ENCODE measurements at places on chromosomes 2 and 18.

DNA sequence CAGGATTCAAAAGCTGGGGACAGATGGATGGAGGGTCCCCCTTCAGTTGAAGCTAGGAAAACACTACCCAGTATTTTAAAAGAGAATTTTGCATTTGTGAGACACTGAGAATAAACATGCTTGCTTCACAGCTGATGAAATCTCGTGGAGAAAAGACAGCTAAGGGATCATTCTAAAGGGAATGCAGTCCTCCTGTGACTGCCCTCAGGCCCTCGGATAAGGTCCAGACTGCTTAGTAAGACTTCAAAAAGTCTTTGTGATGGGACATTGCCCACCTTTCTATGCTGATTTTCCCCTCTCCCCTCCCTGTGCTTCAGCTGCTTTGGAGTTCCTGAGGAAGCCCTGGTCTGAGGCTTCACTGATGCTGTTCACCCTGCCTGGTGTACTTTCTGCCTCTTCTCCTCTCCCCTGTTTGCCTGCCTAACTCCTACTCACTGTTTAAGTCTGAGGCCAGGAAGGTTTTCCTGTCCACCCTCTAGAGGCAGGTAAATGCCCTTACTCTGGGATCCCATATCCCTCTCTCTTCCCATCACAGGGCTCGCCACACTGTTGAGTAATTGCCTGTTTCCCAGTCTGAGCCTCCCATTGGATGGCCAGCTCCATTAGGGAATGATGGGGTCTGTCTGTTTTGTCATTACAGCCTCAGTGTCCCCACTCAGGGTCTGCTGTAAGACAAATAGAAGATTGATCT lies 26.6 kb downstream of the POLE4 start:
- DNase-seq: no peak

DNA sequence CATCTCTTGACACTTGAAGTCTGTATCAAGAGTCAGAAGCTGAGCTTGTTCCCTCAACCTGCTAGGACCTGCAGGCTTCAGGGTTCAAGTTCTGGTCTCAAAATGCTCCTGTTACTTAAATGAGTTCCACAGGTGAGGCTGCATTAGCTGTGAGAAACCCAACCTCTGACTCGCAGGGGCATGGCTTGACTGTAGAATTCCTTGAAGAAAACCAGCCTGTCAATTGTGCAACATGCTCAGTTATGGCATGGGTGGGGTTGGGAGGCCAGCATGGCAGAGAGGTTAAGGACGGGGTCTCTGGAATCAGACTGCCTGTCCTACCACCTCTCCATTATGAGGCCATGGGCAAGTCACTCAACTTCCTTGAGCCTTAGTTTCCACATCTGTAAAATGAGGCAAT lies 235.8 kb downstream of the EN1 start:
- no peak for DNase-seq

GRCh38 chr2:227870710-227871374 lies 589 bp upstream of the DAW1 start:
- DNase-seq: no peak

DNA sequence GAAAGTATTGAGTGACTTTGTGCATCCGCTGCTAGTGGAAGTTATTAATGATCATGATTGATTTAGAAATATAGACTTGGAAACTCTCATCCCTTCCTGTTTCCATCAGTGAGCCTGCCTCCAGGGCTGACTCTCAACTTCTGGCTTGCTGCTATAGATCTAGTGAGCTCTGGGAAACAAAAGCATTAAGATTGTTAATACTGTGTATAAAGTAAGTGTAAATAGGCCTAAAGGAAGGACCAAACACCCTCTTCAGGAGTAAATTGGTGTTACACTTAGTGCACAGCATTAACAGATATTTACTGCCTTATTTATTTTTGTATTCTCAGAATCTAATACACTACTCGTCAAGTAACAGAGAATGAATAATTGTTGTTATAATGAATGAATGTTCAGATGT lies 285.6 kb downstream of the THSD7B start:
- no peak for DNase-seq

DNA sequence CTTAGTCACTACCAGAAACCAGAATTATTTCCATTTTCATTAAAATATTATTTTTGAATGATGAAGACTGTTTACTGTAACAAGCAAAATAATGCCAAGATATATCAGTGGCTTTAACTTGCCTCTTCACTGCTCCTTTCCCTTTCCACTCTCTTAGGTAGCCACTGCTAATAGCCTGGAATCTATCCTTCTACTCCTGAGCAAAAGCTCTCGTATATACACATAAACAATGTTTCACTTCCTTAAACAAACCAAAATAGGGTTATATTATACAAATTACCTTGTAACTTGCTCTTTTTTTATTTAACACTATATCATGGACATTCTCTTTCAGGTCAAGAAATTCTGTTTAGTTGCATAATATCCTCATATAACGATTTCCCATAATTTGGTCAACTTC lies 20.8 kb downstream of the IMMT start:
- DNase-seq: no peak
